ENCODE measurements at places on chromosomes 16 and 17.
A peak's percentile ranks its signal among the peaks of the same experiment; 100 is the strongest.

DNA sequence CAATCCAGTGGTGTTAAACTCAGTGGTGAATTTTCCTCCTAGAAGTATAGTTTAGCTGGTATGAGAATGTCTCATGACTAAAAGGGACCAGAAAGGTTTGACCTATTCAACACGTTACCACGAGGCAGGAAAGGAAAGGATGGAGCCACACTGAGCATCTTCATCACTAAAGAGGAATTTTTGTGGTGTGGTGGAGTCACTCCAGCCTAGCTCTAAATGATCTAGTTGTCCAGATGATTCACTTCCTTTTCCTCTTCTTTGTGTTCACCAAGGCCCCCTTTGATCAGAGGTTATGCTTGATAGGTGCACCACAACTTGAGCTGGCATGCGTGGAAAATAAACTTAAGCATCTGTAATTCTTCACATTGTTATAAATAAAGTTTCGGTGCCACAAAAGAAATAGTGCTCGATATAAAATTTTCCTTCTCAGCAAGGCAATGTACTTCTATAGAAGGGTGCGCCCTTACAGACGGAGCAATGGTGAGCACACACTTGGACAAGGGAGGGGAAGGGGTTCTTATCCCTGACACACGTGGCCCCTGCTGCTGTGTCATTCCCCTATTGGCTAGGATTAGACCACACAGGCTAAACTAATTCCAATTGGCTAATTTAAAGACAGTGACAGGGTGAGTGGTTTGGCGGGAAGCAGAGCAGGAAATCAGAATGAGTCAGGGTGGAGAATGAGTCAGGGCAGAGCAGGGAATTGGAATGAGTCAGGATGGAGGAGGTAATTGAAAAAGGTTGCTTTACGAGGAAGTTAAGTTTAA lies 254.6 kb downstream of the HS3ST3A1 start:
- no peak for DNase-seq

DNA sequence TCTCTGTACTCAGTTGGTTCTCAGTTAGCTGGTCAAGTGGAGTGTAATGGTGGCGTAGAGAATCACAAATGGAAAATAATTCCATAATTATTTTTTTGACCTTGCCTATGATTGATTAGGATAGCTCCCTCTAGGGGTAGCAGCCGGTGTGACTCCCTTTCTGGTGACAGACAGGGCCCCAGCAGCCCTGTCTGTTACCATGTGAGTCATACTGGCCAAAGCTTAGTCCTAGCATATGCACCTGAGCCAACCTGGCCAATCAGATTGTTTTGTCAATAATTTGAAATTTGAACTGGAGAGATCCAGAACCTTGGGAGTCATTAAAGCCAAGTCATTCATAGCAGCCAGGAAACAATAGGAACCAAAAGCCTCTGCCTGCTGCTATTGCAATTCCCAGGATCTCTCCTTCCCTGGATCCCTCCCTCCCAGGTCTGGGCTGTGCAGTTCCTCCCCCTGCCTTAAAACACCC lies 5.6 kb downstream of the PNPO start:
- peak; percentile 48 for DNase-seq

DNA sequence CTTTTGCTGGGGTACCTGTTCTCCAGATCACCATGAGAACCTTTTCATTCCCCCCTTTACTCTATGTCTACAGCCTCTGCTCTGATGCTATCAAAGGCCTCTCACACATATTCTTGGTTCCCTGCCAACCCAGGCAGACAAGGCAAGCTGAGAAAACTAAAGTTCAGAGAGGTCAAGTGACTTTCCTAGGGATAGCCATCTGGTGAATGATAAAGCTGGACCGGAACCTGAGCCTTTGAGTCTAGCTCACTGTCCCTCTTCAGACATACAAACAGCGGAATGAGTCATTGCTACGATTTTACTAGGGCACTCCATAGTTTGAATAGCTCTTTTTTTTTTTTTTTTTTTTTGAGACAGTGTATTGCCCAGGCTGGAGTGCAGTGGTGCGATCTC lies 73.3 kb downstream of the XYLT1 start:
- DNase-seq: no peak

DNA sequence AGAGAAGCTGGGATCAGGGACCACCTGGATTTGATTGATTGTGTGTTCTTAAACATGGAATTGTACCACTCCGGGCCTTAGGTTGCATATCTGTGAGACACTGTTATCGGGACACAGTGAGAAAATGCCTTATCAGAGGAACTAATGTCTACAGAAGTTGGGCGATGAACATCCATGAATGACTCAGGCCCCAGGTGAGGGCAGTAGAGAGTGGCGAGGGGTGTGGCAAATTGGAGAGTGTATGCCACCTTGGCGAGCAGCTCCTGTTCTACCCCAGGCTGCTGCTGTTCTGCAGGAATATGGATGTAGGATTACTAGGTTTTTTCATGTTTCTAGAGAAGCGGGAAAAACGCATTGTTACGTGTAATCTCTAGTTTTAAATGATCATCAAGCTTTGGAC lies 38.8 kb downstream of the CLEC16A start:
- DNase-seq: no peak

- DNase-seq: no peak
These were observed 6.6 kb upstream of the DPEP2 start for GRCh38 chr16:68005786-68006286.

- no peak for DNase-seq
These were observed 256.0 kb upstream of the CACNG5 start for GRCh38 chr17:66578781-66579489.

GRCh38 chr17:59634632-59635541 lies 15.2 kb downstream of the CLTC start:
- DNase-seq: no peak
